ENCODE measurements at places on chromosomes 1 and 21.

- no peak for DNase-seq
Observed at GRCh38 chr21:42098957-42099505, 27.9 kb downstream of the UMODL1 start.

GRCh38 chr1:2414297-2414958 lies 2.1 kb upstream of the PEX10 start:
- DNase-seq, result peak; percentile 91

DNA sequence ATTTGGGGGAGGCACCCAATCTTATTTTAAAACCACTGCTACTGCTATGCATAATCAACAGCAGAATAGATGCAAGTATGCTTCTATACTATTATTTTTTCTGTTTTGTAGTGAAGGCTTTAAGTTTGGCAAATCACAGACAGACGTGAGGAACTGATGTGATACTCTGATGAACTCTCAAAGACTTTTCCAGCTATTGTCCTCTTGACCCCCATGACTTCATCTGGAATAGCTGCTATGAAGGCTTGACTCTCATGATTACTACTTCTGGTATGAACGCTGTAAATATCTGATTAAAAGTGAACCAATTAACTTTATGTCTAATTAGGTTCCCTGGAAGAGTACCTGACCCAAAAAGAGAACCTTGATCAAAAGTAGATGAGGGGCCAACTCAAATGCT lies 49.1 kb downstream of the EYA3 start:
- DNase-seq, result no peak

DNA sequence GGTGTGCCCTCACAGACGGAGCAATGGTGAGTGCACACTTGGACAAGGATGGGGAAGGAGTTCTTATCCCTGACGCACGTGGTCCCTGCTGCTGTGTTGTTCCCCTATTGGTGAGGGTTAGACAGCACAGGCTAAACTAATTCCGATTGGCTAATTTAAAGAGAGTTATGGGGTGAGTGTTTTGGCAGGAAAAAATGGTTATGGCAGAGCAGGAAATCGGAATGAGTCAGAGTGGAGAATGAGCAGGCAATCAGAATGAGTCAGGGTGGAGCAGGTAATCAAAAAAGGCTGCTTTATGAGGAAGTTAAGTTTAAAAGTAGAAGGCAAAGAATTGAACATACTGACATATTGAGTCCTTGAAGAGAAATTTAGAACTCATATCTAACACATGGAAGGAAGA lies 100.5 kb downstream of the NGF start:
- no peak for DNase-seq

DNA sequence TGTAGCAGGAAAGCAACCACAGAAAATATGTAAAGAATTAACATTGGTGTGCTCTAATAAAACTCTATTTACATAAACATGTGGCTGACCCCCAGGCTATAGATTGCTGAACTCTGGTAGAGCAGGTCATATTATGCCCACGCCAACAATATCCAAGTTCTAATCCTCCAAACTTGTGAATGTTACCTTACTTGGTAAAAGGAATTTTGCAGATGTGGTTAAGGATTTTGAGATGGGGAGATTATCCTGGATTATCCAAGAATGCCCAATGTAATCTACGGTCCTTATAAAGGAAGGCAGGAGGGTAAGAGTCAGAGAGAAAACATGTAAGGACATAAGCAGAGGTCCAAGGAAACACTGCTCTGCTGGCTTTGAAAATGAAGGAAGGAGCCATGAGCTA lies 201.0 kb downstream of the USH2A start:
- no peak for DNase-seq

DNA sequence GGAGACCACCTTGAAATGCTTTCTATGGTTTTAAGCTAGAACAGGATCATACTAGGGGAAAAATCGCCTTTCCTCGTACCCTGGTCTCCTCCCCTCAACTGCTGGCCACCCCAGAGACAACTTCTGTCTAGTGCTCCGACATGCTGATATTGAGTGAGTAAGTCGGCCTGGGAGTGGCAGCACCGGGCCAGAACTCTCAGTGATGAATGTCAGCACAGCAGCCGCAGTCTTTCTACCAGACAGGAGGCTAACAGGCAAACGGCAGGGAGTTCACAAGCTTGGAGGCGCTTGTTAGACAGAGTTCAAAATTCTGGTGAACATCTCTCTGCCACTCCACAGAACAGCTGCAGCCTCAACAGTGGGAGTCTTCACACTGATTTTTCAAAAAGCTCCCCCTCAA lies 716.9 kb downstream of the ADGRL2 start:
- peak; percentile 66 for DNase-seq

- DNase-seq, result no peak
Observed at GRCh38 chr1:70633004-70633403, 221.9 kb downstream of the CTH start.

- no peak for DNase-seq
Observed at GRCh38 chr1:180170546-180171151, 16.0 kb downstream of the QSOX1 start.

All from ecto neural progenitor cell (in vitro differentiated cells).